ENCODE measurements at places on chromosomes 6 and 20.
A peak's percentile ranks its signal among the peaks of the same experiment; 100 is the strongest.

DNA sequence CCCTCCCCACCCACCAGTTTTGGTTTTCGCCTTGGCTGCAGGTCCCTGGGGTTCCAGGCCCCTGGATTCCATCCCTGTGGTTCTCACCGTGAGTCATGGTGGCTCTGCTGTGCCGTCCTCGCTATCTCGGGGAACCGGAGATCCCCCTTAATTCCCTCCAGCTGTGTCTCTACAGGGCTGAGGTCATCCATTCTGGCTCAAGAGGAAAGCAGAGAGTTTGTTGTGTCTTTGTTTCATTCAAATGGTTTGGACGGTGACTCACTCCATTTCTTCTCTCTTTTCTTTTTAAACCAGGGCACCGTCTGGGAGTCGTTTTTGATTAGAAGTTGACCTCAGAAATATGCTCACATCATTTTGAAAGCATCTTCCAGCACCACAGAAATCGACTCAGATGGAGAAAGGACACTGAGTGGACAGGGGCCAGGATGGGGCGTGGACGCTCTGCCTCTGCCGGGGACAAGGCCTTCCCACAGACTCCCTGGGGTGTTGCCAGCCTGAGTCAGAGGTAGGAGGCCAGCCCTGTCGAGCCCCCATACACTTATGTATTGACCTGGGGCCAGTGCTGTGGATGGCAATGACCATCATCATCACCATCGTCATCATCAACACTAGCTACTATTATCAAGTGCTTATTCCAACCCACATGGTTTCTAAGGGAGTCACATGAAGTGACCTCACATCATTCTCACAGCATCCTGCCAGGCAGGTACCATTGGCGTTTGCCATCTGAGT, 176.2 kb downstream of the NFATC2 start:
- DNase-seq, result no peak

DNA sequence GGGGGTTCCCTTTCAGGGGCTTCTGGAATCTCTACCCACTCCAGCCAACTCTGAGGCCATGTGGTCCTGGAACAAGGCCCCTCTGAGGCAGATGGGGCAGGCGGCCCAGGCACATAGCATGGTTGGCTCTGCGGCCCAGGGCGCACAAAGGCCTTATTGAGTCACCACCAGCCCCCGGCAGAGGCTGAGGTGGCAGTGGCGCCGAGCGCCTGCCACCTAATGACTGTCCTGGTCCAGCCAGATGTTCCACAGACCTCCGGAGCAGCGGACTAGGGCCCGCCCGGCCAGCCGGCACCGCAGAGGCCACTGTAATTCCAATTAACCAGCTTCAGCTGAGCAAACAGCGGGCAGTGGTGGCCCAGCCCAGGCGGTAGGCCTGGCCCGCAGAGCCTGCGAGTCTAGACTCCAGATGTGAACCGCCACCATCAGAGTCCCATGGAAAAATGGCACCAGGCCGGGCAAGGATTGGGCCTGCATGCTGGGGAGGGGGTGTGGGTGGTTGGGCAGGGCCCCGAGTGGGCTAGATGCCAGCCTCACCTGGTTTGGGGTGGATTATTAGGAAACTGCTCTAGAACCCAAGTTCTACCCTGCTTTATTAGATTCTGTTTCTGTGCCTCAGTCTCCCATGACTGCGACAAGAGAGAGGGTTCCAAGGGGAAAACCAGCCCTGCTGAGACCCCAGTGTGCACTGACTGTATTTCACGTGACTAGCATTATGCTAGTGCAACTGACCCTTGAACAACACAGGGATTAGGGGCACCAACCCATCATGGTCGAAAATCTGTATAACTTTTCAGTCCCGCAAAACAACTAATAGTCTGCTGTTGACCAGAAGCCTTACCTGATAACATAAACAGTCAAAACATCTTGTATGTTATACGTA, 34.1 kb upstream of the ID1 start:
- no peak for DNase-seq

GRCh38 chr6:90586546-90586835, 381 bp downstream of the MAP3K7 start:
- DNase-seq, result no peak

DNA sequence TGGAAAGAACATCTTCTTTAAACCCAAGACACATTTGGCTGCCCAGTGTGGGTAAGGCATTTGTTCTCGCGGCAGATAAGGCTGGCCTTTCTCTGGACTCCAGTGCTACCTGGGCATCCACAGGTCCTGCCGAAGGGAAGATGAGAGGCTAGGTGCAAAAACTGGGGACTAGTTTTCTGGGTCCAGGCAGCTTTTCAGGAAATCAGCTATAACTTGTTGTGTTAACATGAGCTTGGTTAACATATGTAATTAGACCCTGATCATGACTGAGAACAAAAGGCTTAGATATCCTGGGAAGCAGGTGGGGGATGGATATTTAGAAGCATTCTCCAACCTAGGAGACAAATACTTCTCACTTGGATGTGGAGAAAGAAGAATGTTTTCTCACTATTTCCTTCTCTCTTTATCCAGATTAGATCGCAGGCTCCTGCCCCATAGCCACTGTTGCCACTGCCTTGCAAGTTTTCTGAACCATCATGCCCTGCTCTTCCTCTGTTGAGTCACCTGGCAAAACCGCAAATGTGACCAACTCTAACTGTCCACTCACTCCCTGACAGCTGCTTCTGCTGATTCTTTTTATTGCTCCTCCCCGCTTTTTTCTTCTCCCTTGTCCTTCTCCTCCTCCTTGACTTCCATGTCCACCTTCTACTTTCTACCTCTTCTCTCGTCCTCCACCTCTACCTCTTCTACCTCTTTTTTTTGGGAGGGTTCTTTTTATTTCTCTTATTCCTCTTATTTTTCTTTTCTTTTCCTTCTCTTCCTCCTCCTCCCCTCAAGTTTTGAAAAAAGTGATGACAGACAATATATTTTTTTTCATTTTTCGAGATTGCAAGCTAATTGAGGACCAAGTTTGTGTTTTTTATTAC, 258.1 kb downstream of the UTRN start:
- peak; percentile 1 for DNase-seq

DNA sequence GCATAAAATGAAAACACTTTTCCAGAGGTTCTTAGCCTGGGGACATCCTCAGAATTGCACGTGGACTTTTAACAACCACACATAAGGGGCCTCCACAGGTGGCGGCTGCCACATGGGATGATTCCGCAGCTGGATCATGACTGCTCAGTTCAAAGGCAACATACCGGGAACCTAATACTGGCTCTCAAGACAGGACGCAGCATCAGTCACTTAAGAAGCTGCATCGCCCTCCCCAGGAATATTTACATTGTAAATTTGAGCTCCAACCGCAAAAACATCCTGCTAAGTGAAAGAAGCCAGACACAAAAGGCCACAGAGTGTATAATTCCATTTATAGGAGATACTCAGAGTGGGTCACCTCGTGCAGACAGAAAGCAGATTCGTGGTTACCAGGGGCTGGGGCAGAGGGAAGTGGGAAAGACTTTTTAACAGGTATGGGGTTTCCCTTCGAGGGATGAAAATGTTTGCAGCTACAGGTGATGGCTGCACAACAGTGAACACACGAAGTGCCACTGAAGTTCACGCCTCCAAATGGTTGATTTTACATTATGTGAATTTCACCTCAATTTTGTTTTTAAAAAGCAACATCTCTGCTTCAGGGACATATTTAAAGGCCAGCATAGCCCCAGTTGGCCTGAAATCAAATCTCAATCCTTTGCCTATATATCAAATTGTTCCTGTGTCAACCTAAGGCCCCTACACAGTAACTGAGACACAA, 141.5 kb downstream of the BMP7 start:
- DNase-seq, result no peak

GRCh38 chr6:149024361-149024760, 277.5 kb downstream of the UST start:
- no peak for DNase-seq

GRCh38 chr6:145250436-145250835, 484.9 kb downstream of the EPM2A start:
- no peak for DNase-seq

DNA sequence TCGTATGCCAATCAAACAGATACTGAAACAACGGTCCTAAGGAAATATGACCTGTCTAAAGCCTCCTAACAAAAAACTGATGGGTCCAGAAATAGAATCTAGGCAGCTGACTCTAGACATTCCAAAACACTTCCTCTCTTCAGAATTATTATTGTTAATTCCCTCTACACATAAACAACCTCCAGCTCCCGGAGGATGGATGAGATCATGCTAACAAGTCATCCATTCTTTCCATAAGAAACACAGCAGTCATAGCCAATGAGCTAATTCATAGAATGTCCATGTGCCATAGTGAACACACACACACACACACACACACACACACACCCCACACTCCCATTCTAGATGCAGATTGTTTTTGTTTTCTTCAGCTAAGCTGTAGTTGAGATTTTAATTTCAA, 44.3 kb downstream of the HDGFL1 start:
- DNase-seq, result no peak

- no peak for DNase-seq
Measured at GRCh38 chr6:125107896-125108295, 45.7 kb upstream of the TPD52L1 start.

DNA sequence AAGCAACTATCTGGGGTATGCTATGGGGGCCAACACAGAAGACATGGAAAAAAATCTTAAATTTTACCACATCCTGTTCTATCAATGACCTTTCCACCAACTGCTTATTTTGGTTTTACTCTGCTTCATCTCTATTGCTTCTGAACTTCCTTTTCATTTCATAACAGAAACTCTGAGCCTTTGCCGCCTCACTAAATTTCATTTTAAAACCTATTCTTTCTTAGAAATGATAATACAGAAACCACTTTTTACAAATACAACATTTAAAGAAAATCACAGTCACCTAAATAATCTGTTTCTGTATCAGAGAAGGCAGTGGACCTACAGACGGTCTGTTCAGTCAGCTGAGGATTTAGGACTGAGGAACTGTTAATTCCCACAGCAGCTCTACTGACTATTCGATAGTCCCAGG, 117.5 kb downstream of the KCNQ5 start:
- no peak for DNase-seq

- DNase-seq, result peak; percentile 33
Measured at GRCh38 chr20:37670351-37670791, 23.5 kb upstream of the CTNNBL1 start.

DNA sequence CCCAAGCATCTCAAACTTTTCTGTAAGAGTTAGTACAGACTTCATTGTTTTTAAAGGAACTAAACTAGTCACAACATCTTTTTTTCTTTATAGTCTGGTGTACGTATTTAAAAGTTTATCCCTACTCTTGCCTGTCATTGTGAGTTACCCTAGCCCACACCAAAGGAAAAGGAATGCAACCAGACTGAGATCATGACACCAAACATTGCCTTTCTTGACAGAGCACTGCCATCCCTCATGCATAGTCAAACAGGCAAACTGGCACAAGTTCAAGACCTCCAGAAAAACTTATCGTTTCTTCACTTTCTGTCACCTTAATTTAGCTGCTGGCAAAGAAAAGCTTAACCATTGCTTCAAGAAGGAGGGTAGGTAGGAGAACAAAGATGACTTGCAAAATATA, 448.4 kb upstream of the MANEA start:
- DNase-seq, result no peak

GRCh38 chr6:117463762-117464665, 18.5 kb upstream of the DCBLD1 start:
- DNase-seq, result no peak

DNA sequence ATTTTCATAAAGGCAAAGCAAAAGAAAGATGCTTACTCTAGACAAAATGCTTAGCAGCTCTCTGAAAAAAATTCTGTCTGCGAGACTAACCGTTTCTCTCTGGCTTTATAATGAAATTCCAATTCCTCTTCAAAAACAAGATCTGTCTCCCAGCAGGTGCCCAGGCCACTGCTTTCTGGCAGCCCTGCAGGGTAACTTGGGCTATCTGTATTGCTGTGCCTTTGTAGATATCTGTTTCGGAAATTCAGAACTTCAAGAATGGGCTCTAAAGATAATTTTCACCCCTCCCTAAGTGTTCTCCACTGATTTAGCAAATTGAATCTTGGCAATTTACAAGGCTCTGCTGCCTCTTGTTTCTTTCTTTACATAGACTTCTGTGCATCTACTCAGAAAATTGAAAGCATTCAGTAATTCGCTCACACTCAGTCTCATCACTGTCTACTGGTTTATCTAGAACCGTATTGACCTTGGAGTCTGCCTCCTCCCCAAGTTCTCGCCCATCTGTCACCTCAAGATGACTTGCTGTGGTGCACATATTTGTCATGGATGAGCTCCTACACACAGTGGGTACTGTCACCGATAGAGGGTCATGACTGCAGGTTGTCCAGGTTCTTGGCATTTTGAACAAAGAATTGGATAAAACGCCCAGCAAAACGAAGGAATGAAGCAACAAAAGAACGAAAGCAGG, 26.4 kb upstream of the FABP7 start:
- peak; percentile 24 for DNase-seq

GRCh38 chr6:107290491-107290890, 168.9 kb downstream of the PDSS2 start:
- no peak for DNase-seq
